ENCODE measurements at places on chromosomes 6 and 20.

DNA sequence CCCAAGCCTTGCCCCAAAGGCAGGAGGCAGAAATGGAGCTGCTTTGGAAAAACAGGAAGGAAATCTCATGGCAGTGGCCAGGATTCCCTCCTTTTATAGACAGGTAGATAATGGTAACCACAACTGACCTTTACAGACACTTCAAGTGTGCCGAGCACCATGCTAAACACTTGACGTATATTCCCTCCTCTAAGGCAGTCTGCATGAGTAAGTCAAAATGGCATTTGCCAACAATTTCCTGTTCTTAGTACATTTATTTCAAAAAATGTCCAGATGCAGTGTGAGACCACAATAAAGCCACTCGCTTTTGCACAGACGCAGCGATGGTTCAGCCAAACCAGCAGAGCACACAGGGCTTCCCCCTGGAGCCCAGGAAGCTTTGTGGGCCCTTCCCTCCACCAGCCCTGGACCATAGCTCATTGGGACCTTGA, 16.5 kb upstream of the GPR6 start:
- no peak for DNase-seq

DNA sequence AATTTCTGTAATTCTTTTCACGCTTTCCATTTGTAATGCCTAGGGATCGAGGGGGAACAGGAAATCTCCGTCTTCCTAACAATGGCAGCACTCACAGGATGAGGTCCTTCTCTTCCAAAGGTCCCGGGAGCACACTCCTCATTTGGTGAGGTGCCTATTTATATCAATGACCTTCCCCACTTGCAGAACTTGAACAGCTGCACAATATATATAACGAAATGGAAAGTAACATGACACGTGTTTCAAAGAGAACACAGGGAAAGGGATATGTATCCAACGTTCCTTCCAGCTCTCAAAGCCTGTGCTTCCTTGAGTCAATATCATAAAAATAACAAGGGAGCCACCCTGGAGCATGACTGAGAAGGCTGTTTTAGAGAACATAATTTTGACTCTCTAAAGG, 78.6 kb upstream of the RBM24 start:
- no peak for DNase-seq

DNA sequence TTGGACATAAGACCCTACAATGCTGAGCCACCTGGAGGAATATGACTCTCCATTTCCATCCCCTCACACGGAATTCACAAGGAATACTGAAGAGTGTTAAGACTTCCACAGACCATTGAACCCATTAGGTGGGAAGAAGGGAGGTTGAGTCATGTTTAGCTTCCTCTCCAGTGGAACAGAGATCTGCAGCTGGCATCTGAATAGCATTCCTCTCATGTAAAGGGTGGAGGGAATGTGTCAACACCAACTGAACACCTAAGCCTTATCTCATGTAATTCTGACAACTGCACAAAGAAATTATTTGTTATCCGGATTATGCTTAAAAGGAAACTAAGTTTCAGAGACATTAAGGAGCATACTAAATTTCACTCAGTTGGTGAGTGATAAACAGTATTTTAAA, 705.9 kb downstream of the MAFB start:
- DNase-seq, result no peak

- no peak for DNase-seq
These were observed 760.3 kb upstream of the NRSN1 start for GRCh38 chr6:23365732-23366131.
